T-cell (primary cell): ENCODE measurements at places on chromosomes 7 and 10.

DNA sequence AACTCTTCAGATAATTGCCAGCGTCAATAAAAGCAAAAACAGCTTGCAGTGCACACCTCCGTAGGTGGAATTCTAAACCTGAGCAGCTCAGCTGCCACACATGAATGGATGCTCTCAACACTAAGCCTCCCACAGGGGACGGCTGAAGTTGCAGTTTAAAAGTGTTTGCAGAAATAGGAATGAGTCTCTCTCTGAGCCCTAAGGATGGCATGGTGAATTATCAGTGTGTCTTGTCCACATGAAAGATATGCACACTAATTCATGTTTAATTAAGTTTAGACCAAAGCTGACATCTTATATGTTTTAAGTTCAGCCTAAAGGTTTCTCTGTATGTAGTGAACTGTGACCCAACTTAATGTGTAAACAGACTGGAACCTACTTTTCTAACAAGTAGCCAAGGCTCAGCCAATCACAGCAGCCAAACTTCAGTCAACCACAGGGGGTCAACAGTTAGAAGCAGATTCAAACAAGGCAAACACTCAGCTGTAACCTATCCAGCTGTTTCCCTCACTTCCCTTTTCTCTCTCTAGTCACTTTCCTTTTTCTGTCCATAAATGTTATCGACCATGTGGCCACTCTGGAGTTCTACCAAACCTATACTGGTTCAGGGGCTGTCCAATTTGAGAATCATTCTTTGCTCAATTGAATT is 38.1 kb downstream of the CTTNBP2 start:
- no peaks in the 10 kb centered on the region for H3K4me1 ChIP-seq
- H3K36me3 ChIP-seq: no peaks in the 10 kb centered on the region
- no peak overlapping the region for H3K27ac ChIP-seq

DNA sequence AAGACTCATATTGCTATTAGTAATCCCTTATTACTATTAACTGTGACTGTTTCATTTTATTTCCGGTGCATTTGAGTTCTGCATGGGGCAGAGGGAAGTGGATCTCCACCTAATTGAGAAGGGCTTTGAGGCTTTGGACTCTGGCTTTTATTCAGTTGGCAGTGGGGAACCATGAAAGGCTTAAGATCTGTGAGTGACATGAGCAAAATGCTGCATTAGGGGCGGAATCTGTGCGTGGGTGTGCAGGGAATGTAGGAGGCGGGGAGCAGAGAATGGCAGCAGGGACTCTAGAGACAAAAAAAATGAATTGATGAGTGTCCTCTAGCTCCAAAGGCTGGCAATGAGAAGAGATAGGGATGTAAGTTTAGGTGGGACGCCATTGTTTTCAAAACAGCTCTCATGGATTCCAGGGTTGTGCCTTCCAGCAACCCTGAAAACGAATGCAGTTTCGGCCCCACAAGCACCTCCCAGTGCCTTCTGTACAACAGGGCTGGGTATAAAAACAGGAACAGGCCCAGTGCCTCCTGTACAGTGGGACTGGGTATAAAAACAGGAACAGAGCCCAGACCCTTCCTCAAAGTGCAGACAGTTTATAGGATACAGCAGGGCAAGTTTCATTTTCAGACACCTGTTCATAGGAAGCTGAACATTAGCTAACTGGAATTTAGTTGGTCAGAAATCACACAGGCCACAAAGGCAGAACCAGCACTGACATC is 663.3 kb upstream of the FOXK1 start:
- H3K4me3 ChIP-seq: no peak overlapping the region
- H3K4me1 ChIP-seq: no peaks in the 10 kb centered on the region
- DNase-seq: no peak
- H3K36me3 ChIP-seq: no peaks in the 10 kb centered on the region

DNA sequence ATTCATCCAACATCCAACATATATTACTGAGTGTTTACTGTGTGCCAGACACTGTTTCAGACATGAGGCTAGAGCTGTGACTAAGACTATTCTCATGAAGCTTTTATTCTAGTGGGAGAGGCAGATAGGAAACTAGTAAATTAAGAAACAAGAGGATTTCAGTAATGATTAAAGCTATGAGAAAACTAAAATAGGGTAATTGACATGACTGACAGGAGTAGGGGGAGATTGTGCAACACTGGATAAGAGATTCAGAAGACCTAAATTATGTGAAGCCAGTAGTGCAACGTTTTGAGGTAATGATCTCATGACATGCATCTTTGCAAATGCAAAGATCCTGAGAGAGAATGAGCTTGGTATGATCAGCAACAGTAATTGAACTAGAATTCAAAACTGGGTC is 48.6 kb upstream of the MKLN1 start:
- no peaks in the 10 kb centered on the region for H3K4me1 ChIP-seq
- no peaks in the 10 kb centered on the region for H3K27me3 ChIP-seq
- no peak overlapping the region for H3K27ac ChIP-seq
- no peaks in the 10 kb centered on the region for H3K36me3 ChIP-seq

GRCh38 chr7:140269004-140269638 is 92.3 kb upstream of the KDM7A start:
- H3K36me3 ChIP-seq: no peaks in the 10 kb centered on the region
- H3K4me3 ChIP-seq: no peak overlapping the region
- peaks cover 23% of the 10 kb centered on the region for H3K4me1 ChIP-seq
- H3K27ac ChIP-seq: peak overlapping the region; percentile 6
- peaks cover 3% of the 10 kb centered on the region for H3K27me3 ChIP-seq

- no peaks in the 10 kb centered on the region for H3K36me3 ChIP-seq
- no peak overlapping the region for H3K27ac ChIP-seq
- no peak overlapping the region for H3K4me3 ChIP-seq
- no peaks in the 10 kb centered on the region for H3K4me1 ChIP-seq
These were observed 156.4 kb upstream of the FGFR2 start for GRCh38 chr10:121754666-121755065.

DNA sequence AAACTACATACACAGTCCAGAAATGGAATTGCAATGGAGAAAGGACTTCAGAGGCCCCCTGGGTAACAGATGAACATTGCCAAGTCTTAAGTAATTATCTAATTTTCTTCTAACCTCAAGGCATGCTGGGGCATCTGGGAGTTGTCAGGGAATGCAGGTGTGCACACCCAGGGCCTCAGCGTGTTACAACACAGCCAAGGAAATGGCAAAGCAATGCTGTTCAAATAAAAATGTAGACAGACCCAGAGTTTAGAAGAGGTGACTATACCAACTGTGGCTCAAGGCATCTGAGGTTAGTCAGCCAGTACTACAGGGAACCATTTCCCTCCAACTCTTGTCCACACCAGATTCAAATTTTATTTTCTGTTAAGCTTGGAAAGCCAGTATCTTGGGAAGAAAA is 73.6 kb downstream of the CCDC3 start:
- H3K27me3 ChIP-seq: no peaks in the 10 kb centered on the region
- H3K4me3 ChIP-seq: no peak overlapping the region
- H3K36me3 ChIP-seq: no peaks in the 10 kb centered on the region
- no peaks in the 10 kb centered on the region for H3K4me1 ChIP-seq

DNA sequence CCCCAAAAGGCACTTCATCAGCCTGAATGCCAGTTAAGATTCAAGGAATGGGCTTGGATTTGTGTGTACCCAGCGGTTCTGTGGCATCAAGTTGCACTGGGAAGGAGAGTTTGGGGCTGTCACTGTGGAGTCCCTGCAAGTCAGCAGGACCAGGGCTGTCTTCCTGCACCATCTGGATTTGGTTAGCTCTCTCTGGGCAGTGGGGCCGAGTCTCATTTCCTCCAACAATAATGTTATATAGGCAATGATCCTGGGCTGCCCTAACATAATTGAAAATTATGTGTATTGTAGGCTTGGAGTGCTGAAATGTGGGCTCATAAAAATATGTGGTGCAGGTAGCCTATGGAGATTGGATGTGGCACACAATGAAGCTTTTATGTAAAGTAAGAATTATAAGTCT is 87.2 kb downstream of the TCF7L2 start:
- H3K27me3 ChIP-seq: no peaks in the 10 kb centered on the region
- H3K27ac ChIP-seq: no peak overlapping the region
- H3K4me1 ChIP-seq: no peaks in the 10 kb centered on the region
- DNase-seq: no peak

- no peaks in the 10 kb centered on the region for H3K36me3 ChIP-seq
- H3K4me3 ChIP-seq: no peak overlapping the region
- no peak overlapping the region for H3K27ac ChIP-seq
- no peaks in the 10 kb centered on the region for H3K27me3 ChIP-seq
- no peaks in the 10 kb centered on the region for H3K4me1 ChIP-seq
These were observed 591.5 kb downstream of the AUTS2 start for GRCh38 chr7:70189776-70190175.

DNA sequence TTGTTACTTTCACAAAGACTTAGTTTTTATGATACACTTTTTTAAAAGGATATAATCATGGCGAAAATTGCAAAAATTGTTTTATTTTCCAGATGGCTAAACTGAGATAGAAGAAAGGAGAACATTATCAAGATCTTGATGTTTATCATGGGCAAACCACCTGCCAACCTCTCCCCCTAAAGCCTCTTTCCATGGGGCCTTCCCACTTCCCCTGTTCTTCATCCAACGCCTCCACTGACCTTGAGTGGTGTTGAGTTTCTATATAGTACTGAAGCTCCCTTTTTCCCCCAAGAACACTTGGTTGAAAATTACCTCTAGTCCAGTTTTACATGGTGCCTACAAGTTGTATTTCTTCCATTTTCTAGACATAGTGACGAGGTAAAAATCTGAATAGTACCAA is 5.0 kb downstream of the CREB3L2 start:
- peaks cover 16% of the 10 kb centered on the region for H3K4me1 ChIP-seq
- H3K36me3 ChIP-seq: no peaks in the 10 kb centered on the region
- no peaks in the 10 kb centered on the region for H3K27me3 ChIP-seq
- no peak for DNase-seq
- H3K27ac ChIP-seq: no peak overlapping the region

DNA sequence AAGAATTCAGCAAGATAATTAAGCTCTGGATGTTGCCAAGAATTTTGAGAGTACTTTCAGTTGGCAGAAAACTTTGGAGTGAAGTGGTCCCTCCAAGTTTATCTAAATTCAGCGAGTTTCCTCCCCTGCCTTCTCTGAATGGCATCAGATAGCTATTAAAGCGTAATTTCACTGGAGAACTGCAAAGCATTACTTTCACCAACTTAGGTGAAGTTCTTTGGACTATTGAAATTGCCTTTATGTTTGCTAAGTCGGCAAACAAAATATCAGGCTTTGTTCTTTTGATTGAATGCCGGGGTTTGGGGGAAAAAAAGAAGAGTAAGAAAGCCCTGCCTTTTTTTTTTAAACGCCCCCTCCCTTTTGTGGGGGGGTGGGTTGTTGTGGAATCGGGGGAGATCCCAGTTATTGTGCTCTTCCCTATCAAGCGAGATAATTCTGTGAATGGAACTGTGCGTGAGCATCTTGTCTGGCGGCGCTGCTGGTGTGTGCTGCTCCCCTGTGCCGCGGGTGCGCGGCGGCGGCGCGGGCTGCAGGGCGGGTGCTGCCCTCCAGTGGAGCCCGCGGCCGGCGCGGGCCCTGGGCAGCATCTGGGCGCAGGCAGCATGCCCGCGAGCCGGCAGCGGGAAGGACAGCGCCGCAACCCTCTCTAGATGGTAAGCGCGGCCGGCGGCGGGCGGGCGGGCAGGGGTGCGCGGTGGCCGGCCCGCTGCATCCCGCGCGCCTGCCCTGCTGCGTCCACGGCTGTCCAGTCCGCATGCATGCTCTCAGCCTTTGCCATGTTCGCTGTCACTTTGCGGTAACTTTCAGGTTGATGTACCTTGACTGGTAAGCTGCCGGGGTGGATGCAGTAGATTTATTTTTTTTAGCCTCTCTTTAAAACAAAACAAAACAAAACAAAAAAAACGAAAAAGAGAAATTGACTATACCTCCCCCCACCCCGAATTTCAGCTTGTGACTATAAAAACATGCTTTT is 176.5 kb downstream of the TCF7L2 start:
- no peaks in the 10 kb centered on the region for H3K36me3 ChIP-seq
- no peak overlapping the region for H3K27ac ChIP-seq
- peaks cover 2% of the 10 kb centered on the region for H3K27me3 ChIP-seq
- no peaks in the 10 kb centered on the region for H3K4me1 ChIP-seq
- DNase-seq: peak; percentile 51
- peak overlapping the region; percentile 10 for H3K4me3 ChIP-seq

DNA sequence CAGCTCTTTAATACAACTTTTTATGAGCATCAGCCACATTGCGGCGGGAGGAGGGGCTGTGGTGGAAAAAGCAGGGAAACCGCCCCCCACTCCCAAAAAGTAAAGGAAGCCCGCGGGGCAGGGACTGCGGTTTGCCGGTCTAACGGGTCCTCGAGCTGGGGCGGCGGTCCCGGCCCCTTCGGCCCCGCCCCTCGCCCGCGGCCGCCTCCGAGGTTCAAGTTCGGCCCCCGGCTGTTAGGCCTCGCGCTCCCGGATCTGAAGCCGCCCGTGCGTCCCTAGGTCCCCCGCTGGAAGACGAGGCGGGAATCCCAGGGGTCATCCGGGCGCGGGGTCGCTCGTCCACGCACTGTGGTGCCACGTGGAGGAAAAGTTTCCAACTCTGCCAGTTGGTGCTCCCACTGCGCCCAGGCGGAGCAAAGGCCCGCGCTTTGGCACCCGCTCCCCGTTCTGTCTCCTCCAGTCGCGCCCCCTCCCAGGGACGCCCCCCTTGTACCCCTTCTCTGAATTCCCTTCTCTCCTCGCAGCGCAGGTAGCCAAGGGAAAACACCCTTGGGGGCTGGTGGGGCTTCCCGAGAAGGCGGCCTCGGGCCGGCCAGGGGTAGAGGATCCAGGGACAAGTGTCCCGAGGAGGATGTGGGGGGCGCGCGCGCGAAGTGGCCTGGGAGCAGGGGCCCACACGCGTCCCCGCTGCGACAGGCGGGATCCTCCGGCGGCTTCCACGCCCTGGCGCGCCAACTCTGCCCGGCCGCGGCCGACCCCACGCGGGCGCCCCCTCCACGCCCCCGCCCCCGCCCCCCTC is 798 bp upstream of the AUTS2 start:
- no peaks in the 10 kb centered on the region for H3K36me3 ChIP-seq
- no peak for DNase-seq
- H3K4me1 ChIP-seq: peaks cover 30% of the 10 kb centered on the region
- H3K27me3 ChIP-seq: peaks cover 2% of the 10 kb centered on the region

- no peaks in the 10 kb centered on the region for H3K36me3 ChIP-seq
- H3K27me3 ChIP-seq: no peaks in the 10 kb centered on the region
- peaks cover 9% of the 10 kb centered on the region for H3K4me1 ChIP-seq
- H3K4me3 ChIP-seq: no peak overlapping the region
- no peak overlapping the region for H3K27ac ChIP-seq
These were observed 38.2 kb downstream of the MKLN1 start for GRCh38 chr7:131365838-131366237.
